ENCODE measurements at places on chromosomes 6 and 20.

DNA sequence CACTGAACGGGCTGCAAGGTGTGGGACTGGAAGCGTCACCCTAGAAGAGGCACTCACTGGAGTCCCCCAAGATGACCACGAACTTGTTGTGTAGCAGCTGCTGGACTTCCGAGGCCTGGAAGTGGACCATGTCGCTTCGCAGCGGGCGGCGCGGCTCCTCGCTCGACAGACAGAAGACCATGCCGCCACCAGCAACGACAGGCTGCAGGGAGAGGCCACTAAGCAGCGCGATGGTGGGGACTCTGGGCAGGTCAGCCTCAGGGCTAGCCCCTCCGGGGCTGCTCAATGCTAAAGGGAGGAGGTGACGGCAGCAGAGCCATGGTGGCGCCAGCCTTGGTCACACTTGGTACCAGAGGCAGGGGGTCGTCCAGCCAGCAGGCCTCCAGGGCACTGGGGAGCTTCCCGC lies 720 bp downstream of the PCED1A start:
- DNase-seq = no peak

DNA sequence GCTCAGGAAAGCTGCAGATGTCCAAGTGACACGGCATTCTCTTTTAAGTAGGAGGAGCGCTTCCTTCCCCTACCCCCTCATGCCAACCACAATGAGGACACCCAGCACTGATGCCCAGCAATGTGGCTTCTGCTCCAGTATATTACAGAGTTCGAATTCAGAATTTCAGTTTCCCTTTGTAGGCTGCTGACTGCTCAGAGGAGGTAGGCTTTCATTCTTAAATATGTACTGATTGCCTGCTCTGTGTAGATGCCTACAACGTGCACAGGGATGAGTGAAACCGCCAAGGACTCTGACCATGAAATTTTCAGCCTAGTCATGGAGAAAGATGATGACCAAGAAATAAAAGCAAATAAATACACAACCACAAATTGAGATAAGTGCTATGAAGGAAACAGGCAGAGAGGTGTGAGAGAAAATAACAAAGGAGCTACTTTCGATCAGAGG lies 50.9 kb upstream of the TNFAIP3 start:
- DNase-seq = no peak

DNA sequence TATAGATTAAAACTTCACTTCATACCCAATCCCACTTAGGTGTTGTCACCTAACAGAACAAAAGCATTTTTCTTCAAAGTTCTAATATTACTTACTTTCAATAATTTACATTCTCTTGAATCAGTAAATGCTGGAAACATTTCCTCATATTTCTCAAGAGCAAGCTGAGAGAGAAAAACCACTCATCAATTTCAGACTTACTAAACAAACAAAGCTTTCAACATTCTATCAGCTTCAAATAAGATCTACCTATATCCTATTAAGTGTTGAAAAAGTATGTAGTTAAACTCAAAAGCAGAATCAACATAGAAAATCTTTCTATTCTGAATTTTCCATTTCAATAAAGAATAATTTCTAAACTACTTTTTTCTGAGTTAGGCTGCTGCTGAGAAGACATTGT lies 17.8 kb downstream of the GZF1 start:
- no peak for DNase-seq

GRCh38 chr6:7921632-7922092 lies 11.1 kb upstream of the TXNDC5 start:
- DNase-seq = no peak

GRCh38 chr6:167538746-167539145 lies 213.9 kb downstream of the TTLL2 start:
- no peak for DNase-seq

DNA sequence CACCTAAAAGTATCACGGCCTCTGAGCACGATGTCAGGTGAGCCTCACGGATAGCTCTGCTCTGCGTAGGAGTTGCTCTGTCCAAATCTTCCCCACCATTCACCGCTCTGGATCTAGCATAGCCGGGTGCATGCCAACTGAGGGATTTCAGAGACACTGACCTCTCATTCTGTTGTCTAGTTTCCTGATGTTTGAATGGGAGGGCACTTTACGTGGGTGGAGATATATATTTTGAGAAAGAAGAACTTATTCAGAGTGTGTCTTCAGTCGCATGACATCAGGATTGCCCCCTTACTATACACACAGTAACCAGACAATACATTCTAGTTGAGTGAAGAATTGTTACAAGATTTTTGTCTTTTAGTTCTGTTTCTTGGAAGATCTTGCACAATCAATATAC lies 96.5 kb upstream of the CITED2 start:
- DNase-seq = no peak

DNA sequence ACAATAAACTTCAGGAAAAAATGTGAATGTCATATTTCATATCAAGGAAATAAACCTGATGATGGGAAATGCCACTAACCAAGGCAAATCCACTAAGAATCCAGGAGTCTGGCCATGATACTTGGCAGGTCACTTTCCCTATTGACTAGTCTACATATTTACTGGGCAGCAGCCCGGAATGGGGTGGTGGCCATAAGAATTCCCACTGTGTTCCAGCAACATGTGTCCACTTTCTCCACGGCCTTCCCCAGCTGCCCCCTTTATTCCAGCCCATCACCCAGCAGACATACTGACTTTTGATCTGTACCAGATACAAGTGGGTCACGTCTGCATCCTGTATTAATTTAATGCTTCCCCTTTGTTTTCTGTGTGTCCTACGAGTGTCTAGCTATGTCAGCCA lies 234.5 kb upstream of the PRDM1 start:
- no peak for DNase-seq

Data from KG1 (cell line).